Panc1 (cell line): ENCODE measurements at places on chromosomes 1 and 21. TPM values are rescaled to one million over a fixed set of nuclear protein-coding genes. Genes with fewer than 3 reads are reported as not detected.

DNA sequence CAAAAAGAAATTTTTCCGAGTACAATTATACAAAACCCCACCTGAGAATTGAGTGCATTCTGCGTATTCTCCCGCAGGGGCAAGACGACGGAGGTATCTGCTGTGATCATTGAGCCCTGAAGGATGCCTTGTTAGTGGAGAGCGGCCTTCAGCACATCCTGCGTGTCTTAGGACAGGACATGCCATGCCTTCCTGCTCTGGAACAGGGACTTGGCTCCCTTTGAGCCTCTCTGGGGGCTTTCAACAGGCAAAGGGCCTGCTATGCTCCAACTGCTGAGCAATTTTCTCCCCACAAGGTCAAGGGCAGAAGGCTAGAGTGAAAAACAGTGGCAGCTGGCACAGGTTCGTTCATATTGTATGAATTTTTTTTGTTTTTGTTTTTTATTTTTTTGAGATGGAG is 52.4 kb downstream of the TOR1AIP2 start:
- DNase-seq = no peak

- DNase-seq = no peak
Measured at GRCh38 chr1:178495741-178496409, 889 bp downstream of the CLEC20A start.

The SYT14 gene
- total RNA-seq = not detected

DNA sequence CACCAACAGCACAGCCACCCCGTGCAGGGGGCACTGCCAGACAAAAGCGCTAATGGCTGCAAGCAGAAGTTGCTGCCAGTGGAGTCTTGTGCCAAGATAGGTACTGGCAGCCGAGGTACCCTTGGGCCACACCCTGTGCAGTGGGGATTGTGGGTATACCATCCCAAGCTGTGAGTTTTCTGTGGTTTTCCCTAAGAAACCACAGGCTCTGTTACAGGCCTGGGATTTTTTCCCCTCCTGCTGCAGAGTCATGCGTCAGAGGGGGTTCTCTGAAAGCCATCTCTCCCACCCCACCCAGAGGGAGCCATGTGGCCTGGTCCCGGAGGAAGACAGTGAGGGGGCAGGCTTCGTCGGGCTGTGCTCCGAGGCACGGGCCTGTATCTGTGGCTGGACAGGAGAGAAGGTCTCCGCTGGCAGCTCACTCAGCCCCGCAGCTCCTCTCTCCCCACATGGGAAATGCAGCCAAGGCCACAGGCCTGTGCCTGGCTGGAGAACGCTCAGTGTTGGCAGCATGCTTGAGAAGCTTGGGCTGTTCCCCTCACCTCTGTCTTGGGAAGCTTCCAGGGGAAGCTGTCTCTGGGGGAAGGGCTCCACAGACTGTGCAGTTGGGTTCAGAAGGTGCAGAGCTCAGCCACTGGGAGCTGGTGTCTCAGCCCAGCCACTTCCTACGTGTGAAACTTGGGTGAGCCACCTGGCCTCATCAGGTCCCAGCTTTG is 42.5 kb downstream of the NEK2 start:
- DNase-seq = no peak

The ELAPOR1 gene
- total RNA-seq = 0.28 TPM

The FAM110D gene
- total RNA-seq = 0.05 TPM

- DNase-seq = no peak
Measured at GRCh38 chr1:228063251-228064191, 19.0 kb upstream of the ARF1 start.

DNA sequence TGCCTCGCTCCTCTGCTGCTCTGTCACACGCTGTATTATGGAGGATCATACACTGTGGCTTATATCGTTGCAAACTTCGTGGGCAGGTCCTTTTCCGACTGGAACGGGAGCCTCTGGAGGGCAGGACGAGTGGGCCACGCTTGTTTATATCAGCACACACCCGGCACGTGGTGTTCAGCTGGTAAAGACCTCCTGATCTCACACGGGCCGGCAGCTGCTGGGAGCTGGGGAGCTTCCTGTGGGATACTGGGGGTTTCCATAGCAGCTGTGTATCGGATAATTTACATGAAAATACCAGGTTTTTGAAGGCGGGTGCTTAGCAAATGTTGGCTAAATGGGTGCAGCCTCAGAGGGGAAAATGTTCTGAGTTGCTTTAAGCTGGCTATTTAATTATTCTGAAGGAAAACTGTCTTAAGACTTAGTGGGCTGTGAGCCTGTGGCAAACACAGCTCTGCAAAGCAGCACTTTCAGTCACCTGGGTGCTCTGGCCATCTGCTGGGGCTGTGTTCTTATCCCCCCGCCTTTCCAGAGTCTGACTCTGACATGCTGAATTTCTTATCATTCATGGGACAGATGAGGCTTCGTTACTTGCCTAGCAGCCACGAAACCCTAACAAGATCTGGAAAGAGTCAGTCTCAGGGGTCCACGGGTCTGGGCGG is 103.6 kb upstream of the GCLM start:
- no peak for DNase-seq

GRCh38 chr1:236753516-236753915 is 41.6 kb upstream of the MTR start:
- DNase-seq = no peak

The ZSWIM5 gene
- total RNA-seq = 7.9 TPM

The RRAGC gene
- 44.3 TPM for total RNA-seq

DNA sequence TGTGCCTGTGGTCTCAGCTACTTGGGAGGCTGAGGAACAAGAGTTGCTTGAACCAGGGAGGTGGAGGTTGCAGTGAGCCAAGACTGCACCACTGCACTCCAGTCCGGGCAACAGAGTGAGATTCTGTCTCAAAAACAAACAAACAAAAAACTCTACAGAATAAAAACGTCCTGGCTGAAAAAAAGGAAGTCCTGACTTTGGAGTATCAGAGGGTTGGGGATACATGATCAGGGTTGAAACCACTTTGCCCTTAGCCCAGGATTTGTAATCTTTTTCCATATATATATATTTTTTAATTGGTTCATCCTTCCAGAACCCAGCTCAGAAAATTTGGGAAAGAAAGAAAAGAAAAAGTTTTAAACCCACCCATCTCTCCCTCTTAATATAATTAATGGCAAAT is 6.5 kb downstream of the THEM4 start:
- no peak for DNase-seq

The CD247 gene
- total RNA-seq = 0.44 TPM

GRCh38 chr1:43932786-43933385 is 715 bp upstream of the ARTN start:
- DNase-seq = no peak

The AK5 gene
- total RNA-seq = 3.0 TPM

DNA sequence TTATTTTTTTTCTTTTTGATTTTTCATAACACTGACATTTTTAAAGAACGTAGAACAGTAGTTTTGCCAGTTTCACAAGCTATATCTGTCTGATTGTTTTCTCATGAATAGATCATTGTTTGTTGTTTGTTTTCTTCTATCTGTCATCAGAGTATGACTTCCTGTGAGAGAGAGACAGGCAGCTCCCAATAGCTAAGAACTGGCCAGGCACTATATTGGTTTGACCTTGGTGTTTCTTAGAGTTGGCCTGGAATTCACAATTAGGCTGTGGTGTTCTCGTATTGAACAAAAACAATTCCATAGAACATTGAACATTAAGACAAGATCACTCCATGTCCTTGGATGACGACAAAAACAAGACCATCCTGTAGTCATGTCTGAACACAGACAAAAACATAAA is 43.4 kb downstream of the RPS6KC1 start:
- DNase-seq = peak; percentile 13

The SMIM1 gene
- 35.5 TPM for total RNA-seq

- no peak for DNase-seq
Measured at GRCh38 chr1:102693345-102693744, 415.0 kb downstream of the COL11A1 start.

- DNase-seq = no peak
Measured at GRCh38 chr1:198633675-198634121, 5.1 kb upstream of the PTPRC start.

GRCh38 chr1:119027759-119028158 is 39.6 kb upstream of the TBX15 start:
- no peak for DNase-seq

DNA sequence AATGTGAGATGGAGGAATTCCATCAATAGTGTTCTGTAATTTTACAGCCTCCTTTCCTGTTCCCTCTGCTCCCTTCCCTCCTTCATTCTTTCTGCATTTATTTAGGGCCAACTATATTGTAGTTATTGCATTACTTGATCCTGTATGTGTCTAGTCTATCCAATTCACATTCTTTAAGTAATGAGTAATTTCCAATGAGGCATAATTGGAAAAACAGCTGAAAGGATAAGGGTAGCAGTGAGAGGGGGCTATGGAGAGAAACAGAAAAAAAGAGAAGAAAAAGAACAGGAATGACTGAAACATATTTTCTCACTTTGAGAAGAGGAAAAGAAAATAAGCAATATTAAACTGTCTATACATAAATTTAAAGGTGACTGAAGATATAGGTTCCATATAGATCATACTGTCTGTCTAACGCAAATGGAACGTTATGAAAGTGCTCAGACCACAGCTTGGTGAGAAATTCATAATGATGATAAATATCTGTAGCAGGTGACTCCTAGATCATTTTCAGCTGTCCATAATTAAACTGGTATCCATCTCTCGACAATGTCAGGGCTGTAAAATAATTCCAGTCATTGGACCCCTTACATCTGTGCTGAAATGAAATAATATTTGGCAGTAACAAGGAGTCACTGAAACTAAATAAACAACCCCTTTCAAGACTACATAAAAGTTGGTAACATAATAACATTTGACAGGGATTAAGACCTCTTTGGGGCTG is 61.8 kb downstream of the SPAG17 start:
- no peak for DNase-seq

The ABCA4 gene
- total RNA-seq = 1.5 TPM

DNA sequence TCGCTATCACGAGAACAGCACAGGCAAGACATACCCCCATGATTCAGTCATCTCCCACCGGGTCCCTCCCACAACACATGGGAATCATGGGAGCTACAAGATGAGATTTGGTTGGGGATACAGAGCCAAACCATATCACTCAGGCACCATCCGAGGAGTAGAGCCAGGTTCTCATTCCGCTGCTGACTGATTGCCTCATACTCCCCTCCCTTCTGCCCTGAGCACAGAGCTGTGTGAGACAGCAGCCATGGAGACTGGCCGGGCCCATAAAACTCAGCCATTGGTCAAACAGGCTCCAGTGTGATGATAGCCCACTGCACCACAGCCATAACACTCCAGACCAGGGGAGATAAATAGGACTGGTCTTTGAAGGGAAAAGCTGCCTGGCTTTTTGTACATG is 22.6 kb downstream of the TTC4 start:
- DNase-seq = no peak

The UBASH3A gene
- total RNA-seq = 0.33 TPM

DNA sequence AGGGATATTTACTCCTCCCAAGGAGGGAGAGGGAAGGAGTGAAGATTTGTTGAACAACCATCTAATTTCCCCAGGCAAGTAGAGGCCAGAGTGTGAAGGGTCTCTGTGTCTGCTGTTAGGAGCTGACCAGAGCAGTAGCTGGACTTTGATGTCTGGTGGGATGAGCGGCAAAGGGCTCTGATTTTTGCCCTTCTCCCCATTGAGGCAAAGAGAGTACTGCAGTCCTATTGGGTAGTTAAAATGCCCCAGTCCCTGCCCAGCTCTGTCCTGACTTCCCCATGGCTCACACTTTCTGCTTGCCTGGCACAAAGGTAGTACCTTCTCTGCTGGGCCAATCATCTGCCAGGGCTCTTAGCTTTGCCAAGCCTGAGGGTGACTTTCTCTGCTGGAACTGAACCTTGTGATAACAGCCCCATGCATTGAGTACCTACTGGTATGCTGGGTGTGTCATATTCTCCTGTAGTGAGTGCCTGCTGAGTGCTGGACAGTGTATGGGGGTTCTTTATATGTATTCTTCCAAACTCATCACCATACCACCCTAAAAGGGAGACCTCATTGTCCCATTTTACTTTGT is 64.0 kb upstream of the SELENON start:
- no peak for DNase-seq

GRCh38 chr1:188941986-188942385 is 1535.7 kb downstream of the BRINP3 start:
- no peak for DNase-seq

DNA sequence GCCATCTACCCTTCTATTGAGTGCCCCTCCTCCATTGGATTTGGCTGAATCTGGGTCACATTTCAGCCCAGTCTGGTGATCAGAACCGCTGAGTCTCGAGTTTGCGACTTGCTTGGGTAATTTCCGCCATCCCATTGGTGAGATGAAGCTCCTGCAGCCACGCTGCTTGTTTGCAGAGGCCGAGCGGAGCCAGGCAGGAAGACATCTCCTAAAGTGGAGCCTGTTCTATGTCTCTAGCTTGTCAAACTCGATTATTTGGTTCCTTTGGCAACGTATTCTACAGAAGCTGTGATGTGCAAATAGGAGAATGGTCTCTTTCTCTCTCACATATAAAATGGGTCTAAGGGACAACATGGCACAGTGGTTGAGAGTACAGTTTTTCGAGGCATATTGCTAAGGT is 206.8 kb upstream of the PLXNA2 start:
- DNase-seq = no peak

DNA sequence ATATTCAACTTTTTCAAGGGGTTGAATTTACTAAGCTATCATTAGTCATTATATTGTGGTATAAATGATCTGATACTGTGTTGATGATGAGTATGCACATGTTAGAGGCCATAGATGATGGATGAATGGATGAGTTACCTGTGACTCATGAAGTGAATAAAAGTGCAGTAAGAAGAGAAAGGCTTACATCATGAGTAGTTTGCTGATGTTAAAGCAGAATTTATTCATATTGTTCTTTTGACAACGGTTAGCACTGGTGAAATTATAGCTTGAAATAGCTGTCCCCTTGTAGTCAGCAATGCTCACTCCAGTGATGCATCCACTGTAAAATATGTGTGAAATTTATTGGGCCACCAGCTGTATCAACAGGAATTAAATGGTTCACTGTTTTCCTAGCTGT is 541.0 kb upstream of the ZRANB2 start:
- no peak for DNase-seq

The RAB42 gene
- total RNA-seq = 4.2 TPM

- no peak for DNase-seq
Measured at GRCh38 chr1:201625226-201625761, 86.4 kb downstream of the NAV1 start.

DNA sequence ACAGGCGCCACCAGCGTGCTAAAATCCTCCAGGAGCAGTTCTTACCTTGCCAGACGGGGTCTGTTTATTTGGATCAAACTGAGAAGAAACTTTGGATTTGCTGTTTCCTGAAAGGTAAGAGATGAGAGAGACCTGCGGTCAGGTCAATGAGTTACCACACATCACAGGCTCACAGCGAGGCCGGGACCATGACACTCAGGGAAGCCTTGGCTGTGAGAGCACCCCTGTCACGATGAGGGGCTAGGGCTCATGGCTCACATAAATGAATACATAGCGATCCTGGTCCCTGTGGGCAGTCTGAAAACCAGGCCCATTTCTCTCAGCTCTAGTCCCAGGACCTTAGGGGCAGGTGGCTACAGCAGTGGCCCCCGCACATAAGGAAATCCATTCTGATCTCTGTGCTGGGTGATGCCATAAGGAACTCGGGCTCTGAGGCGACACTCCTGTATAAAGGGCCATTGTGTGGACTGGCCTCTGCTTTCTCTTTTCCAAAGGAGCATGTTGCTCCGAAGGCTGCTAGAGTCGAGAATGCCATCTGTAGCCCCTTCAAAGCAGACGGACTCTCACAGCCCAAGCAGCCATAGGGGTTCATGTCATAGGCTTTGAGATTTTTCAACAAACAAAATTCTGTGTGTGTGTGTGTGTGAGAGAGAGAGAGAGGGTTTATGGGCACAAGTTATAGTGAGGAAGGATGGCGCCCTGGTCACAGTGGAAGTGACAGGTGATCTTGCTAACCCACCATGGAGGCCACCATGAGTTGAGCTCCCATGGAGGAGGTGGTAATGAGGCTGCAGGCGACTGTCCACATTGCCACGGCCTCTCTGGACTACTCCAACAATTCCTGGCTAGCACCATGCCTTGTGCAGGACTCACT is 9.0 kb upstream of the SRM start:
- DNase-seq = no peak

The MROH9 gene
- not detected for total RNA-seq
